Forelimb muscle (tissue), 1 donor: ENCODE measurements at places on chromosomes 16 and 17. TPM values are rescaled to one million over a fixed set of nuclear protein-coding genes. Genes with fewer than 3 reads are reported as not detected.

Gene ITGAD
- 0.78 TPM for polyA plus RNA-seq

Gene CENPT
- polyA plus RNA-seq, result 32.1 TPM

Gene TMEM238L
- polyA plus RNA-seq, result 0.23 TPM

Gene ACAP1
- 11.3 TPM for polyA plus RNA-seq

Gene MYH3
- 15,569 TPM for polyA plus RNA-seq
